IPS DF 6.9 (cell line): ENCODE measurements at places on chromosomes 12 and 14.

GRCh38 chr12:597926-598568, 65.2 kb downstream of the NINJ2 start:
- no peak for DNase-seq

DNA sequence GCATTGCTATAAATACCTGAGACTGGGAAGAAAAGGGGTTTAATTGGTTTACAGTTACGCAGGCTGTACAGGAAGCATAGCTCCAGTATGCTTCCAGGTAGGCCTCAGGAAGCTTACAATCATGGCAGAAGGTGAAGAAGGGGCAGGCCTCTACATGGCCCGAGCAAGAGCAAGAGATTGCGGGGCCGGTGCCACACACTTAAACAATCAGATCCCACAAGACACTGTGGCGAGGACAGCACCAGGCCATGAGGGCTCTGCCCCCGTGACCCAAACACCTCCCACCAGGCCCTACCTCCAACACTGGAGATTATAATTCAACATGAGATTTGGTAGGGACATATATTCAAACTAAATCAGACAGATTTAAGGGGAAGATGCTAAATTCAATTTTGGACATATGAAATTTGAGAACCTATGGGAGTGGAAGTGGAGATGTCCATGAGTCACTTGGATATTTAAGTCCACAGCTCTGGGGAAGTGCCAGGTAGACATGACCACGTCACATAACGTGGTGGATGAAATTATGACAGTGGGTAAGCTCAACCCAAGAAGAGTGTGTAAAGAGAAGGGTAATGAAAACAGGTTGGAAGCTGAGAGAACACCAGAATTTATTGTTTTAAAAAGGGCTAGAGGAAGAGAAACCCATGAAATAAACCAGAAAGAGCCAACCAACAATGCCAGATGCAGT, 1.5 kb upstream of the LTA4H start:
- no peak for DNase-seq

- no peak for DNase-seq
Measured at GRCh38 chr12:74899031-74899829, 310.4 kb downstream of the KCNC2 start.

- DNase-seq: no peak
Measured at GRCh38 chr12:2332236-2332635, 279.4 kb downstream of the CACNA1C start.

DNA sequence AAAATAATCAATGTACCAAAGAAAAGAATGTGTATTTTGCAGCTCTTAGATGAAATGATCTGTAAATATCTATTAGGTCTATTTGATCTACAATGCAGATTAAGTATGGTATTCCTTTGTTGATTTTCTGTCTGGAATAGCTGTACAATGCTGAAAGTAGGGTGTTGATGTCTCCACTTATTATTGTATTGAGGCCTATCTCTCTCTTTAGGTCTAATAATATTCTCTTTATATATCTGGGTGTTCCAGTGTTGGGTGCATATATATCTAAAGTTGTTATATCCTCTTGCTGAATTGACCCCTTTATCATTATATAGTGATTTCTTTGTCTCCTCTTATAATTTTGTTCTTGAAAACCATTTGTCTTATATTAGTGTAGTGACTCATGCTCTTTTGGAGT, 885.5 kb upstream of the FOXG1 start:
- no peak for DNase-seq
